ENCODE measurements at places on chromosomes 1 and 21. TPM values are rescaled to one million over a fixed set of nuclear protein-coding genes. Genes with fewer than 3 reads are reported as not detected.

SYT14 gene
- 3.7 TPM for polyA plus RNA-seq

COL8A2 gene
- 1.5 TPM for polyA plus RNA-seq

SEMA4A gene
- polyA plus RNA-seq, result 0.58 TPM

HEYL gene
- polyA plus RNA-seq, result 0.14 TPM
